ENCODE measurements at places on chromosomes 11 and 22.

- DNase-seq = no peak
Observed at GRCh38 chr11:124535552-124536232, 7.8 kb downstream of the OR8B12 start.

GRCh38 chr22:46353483-46354105, 18.1 kb downstream of the TRMU start:
- DNase-seq = no peak

DNA sequence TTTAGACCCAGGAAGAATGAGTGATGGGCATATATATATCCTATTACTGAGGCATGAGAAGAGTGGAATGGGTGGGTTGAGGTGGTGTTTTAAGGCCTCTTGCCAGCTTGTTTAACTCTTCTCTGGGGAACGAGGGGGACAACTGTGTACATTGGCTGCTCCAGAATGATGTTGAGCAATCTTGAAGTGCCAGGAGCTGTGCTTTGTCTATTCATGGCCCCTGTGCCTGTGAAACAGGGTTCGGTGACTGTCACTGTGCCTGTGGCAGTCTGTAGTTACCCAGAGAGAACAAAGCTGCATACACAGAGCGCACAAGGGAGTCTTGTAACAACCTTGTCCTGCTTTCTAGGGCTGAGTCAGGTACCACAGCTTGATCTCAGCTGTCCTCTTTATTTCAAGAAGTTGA, 11.7 kb downstream of the LIMK2 start:
- DNase-seq = no peak

- DNase-seq = no peak
Observed at GRCh38 chr22:48318575-48319320, 1508.9 kb downstream of the BRD1 start.

DNA sequence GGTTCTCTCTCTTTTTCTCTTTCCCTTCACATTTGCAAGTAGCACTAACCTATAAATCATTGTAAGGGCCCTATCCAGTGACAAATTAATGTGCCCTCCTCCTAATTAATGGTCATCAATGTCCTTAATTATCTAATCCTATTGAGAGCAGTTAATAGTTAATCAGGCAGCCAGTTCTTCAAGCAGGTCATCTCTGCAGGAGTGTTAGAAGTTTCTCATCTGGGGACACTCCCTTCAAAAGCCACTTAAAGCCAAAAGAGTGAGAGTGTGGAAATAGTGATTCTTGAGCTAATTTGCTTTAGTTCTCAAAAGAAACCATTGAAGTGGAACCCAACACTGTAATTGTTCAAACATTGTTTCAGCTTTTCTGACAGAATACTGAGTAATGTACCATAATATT, 141.6 kb downstream of the ELP4 start:
- no peak for DNase-seq

GRCh38 chr11:11039208-11039965, 181.5 kb upstream of the ZBED5 start:
- DNase-seq = no peak

- DNase-seq = peak; percentile 67
Observed at GRCh38 chr22:29040385-29041275, 21.0 kb downstream of the C22orf31 start.

DNA sequence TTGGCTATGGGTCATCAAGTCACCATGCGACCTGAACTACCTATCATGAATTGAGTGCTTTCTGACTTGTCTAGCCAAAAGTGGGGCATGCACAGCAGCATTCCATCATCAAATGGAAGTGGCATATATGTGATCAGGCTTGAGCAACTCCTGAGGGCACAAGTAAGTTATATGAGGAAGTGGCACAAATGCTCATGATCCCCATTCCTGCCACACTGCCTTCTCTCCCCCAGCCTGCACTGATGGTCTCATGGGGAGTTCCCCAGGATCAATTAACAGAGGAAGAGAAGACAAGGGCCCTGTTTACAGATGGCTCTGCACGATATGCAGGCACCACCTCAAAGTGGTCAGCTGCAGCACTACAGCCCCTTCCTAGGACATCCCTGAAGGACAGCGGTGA, 21.8 kb downstream of the MS4A4E start:
- DNase-seq = no peak

Data from urinary bladder (tissue), 4 donors.